ENCODE measurements at places on chromosomes 7 and 10.

DNA sequence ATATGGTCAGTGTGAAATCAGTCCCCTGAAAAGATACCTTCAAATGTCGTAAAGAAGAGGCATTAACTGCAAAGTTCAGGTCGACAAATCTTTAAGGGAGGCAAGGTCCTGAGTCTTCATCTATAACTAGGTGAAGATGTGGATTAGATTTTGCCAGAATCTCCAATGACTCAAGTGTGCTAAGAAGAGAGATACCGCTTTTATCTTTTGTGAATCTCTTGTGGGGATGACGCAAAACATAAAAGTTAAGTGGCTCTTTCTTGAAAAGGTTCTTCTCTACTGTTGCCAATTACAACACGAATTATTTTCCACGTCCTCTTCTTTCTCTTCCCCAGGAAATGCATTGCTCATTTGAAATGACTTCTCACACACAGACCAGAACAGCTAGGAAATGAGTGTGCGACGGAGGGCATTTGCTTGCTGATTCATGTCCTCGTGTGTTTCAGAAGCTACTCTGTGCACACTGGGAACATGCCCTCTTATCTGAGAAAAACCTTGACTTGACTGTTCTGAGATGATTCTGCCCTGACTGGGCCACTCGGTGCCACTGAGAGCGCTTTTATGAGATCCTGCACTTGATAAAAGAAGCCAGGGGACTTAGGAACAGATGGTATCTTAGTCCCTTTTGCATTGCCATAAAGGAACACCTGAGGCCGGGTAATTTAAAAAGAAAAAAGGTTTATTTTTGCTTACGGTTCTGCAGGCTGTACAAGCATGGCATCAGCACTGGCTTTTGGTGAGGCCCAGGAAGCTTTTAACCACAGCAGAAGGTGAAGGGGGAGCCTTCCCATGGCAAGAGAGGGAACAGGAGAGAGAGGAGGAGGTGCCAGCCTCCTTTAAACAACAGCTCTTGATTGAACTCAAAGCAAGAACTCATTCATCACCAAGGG lies 169.5 kb upstream of the PFKP start:
- no peak for DNase-seq

DNA sequence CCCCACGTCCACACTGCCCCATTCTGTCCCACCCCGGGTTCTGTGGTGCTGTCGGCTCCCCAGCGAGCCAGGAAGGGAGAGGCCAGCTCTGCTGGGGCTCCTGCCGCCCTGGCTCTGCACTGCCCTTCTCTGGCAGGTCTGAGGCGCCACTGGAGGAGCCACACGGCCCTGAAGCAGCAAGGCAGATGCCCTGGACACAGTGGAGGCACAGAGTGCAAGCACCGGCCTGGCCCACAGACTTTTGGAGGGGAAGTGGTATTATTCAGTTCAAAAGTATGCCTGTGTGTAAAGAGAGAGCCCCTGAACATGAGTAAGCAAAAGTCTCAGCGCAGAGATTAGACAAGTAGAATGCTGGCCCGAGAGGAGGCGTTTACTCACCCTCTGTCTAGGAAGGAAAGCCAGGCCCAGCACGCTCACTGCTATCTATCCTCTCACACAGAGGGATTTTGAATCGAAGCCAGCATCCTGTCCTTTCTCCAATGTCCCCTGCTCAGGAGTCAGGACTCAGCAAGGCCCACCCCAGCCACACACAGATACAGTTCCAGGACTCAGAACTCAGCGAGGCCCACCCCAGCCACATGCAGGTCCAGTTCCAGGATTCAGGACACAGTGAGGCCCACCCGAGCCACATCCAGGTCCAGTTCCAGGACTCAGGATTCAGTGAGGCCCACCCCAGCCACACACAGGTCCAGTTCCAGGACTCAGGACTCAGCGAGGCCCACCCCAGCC lies 115.0 kb downstream of the EGFR start:
- no peak for DNase-seq

GRCh38 chr7:87596696-87597095 lies 4.0 kb downstream of the ABCB1 start:
- DNase-seq: no peak

DNA sequence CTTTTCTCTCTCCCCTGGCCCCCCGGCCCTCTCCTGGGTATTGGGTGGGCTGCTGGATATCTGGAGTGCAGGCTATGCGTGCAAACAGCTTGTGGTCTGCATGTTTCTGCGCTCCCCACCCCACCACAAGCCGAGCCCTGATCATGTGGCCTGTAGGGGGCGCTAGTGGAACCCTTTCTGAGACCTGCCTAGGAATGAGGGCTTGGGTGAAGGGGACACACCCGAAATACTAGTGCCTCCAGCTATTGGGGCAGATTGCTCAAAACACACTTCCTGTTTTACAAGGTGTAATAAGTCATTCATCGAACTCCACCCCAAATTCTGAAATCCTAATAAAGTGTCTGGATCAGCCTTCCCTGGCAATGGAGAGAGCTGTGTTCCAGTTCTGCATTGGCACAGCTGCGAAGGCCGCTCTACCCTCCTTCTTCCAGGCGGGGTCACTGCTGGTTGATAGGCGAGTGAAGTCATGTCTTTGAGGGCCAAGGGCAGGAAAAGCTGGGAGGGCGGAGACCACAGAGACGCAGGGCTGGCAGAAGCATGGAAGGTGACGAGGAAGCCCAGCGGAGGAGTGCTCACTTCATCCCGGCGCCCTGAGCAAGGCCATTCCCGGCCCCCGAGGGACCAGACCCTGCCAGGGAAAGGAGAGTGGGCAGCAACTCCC lies 19.8 kb upstream of the PRRT4 start:
- DNase-seq: no peak

DNA sequence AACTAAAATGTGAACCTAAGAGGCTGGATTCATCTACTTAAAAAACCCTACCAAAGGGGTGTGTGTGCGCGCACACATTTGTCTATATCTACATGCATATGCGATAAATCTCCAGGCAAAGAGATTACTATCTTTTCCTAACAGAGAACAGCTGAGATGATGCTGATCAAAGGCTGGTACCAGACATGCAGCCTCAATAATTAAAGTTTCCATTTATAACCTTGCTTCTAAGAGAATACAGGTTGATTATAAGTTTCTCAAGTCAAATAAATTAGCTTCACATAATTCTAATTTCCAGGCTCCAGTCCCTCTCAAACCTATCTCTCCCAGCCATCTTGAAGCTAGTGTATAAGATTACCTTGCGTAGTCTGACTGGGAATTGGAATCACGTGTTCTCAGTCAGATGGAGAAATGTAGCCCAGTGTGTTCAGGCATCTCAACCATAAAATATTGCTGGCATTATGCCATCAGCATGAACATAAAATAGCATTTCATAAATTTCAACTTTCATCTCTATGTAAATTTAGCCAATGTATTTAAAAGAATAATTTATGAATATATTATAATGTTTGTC lies 1062.0 kb downstream of the XPNPEP1 start:
- no peak for DNase-seq

All from hypothalamus (tissue), 51 donors.